ENCODE measurements at places on chromosomes 16 and 17. TPM values are rescaled to one million over a fixed set of nuclear protein-coding genes. Genes with fewer than 3 reads are reported as not detected.

GRCh38 chr17:59504821-59505220, 60.6 kb upstream of the DHX40 start:
- no peak for DNase-seq

DNA sequence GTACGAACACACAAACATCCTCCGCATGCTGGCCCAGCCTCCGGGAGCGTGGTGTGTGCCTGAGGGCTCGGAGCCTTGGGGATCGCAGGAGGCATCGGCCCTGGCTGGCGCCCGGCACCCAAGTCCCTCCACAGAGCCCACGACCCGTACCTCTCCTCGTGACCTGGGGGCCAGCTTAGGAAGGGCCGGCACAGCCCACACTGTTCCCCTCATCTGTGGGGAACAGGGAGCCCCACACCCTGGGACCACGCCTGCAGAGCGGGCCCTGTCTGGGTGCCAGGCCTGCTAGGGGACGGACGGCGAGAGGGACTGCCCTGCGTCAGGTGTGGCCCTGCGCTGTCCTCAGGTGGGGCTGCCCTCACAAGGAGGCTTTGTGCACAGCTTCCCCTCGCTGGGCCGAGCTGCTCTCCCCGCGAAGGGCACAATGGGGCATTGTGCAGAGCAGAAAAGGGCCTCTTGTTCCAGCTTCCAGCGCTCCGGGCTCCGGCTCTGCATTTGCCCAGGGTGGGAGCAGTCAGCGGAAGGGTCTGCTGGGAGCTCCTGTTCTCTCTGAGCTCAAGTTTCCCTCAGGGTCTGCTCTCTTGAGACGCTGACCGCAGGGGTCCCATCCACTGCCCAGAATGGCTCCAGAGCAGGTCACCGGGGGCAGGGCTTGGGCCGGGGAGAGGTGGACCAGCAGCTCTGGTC, 1.7 kb upstream of the LMF1 start:
- no peak for DNase-seq

Gene CLEC18C
- 0.18 TPM for total RNA-seq

Gene TMEM95
- total RNA-seq = not detected

Gene SNAI3
- 9.1 TPM for total RNA-seq

Gene SLX4
- 16.7 TPM for total RNA-seq

DNA sequence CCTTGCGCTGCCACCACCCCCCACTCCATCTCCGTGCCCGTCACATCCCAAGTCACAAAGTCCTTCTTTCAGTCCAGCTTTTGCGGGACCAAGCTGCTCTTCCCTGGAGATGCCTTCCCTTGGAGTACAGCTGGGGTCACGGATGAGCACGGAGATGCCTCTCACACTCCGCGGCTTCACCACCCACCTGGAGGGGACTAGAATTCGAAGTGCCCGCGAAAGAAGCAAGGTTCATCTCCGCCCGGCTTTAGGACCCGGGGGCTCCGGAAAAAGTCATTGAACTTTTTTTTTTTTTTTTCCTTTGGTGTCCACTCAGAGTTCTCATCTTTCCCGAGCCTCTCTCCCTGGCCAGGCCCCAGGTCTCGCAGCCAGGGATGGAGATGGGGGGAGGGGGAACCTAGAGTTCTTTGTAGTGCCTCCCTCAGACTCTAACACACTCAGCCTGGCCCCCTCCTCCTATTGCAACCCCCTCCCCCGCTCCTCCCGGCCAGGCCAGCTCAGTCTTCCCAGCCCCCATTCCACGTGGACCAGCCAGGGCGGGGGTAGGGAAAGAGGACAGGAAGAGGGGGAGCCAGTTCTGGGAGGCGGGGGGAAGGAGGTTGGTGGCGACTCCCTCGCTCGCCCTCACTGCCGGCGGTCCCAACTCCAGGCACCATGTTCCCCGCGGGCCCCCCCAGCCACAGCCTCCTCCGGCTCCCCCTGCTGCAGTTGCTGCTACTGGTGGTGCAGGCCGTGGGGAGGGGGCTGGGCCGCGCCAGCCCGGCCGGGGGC, at the start of gene FKBP10:
Gene FKBP10 (plus strand): TSS at position 624 of the 771 bp plus-strand sequence. CDS start 31 bp downstream, at position 655.
- DNase-seq = peak; percentile 90

GRCh38 chr17:3993493-3994220, 29.4 kb upstream of the ATP2A3 start:
- no peak for DNase-seq

DNA sequence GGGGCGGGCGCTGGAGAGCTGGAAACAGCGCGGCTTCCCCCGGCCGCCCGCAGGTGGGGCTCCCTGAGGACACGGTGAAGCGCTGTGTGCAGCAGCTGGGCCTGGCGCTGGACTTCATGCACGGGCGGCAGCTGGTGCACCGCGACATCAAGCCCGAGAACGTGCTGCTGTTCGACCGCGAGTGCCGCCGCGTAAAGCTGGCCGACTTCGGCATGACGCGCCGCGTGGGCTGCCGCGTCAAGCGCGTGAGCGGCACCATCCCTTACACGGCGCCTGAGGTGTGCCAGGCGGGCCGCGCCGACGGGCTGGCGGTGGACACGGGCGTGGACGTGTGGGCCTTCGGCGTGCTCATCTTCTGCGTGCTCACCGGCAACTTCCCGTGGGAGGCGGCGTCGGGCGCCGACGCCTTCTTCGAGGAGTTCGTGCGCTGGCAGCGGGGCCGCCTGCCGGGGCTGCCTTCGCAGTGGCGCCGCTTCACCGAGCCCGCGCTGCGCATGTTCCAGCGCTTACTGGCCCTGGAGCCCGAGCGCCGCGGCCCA, 27.8 kb downstream of the SBK1 start:
- no peak for DNase-seq

DNA sequence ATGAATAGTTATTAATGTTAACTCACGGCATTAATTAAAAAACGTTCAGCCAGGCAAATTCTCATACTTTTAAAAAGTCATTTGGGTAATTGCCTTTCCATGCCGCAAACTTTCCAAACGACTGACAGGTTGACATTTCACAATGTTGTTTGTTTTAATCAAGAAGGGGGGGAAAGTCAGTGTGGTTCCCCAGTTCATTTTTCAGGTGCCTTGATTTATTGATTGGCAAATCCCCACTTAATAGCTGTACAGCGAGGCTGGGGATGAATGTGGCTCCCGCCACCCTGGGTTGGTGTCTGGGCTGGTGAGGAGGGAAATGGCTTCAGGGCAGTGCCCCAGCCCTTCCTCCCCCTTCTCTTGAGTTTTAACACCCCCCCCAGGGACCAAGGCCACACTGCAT, 318.0 kb downstream of the SOX9 start:
- DNase-seq = no peak

DNA sequence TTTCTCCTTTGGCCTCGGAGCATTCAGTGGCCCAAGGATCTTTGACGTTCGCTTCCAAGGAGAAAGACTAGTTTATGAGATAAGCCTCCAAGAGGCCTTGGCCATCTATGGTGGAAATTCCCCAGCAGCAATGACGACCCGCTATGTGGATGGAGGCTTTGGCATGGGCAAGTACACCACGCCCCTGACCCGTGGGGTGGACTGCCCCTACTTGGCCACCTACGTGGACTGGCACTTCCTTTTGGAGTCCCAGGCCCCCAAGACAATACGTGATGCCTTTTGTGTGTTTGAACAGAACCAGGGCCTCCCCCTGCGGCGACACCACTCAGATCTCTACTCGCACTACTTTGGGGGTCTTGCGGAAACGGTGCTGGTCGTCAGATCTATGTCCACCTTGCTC, 1.4 kb downstream of the AOC3 start:
- no peak for DNase-seq

Gene UTS2R
- 0.76 TPM for total RNA-seq

DNA sequence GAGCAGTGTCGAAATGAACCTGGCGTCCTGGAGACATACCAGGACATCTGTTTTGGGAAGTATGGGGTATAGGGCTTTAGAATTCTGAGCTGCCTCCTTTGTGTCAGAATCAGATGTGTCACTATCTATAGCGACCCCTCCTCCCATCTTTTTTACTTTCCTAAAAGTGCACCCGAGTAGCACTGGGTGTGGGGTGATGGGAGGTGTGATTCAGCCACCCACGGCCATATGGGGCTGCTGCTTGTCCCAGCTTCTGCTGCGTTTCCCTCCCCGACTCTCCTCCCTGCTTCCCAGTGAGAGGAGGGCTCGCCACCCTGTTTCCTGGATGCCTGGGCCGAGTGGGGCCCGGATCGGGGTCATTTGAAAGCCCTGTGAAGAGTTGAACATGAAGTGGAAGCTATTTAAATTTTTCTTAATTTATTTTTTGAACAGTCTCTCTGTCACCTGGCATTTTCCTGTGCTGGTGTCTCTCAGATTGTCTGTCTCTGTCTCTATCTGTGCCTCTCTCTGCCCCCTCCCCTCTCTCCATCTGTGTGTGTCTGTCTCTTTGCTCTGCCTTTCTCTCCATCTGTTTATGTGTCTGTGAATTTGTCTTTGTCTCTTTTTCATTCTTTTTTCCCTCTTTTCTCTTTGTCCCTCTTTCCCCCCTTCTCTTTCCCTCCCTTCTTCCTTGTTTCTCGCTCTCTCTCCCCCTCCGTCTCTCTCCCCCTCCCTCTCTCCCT, 638.8 kb upstream of the EEF2KMT start:
- DNase-seq = no peak

- no peak for DNase-seq
Observed at GRCh38 chr17:38361694-38362465, 10.2 kb downstream of the SOCS7 start.

Gene MEOX1
- total RNA-seq = not detected

DNA sequence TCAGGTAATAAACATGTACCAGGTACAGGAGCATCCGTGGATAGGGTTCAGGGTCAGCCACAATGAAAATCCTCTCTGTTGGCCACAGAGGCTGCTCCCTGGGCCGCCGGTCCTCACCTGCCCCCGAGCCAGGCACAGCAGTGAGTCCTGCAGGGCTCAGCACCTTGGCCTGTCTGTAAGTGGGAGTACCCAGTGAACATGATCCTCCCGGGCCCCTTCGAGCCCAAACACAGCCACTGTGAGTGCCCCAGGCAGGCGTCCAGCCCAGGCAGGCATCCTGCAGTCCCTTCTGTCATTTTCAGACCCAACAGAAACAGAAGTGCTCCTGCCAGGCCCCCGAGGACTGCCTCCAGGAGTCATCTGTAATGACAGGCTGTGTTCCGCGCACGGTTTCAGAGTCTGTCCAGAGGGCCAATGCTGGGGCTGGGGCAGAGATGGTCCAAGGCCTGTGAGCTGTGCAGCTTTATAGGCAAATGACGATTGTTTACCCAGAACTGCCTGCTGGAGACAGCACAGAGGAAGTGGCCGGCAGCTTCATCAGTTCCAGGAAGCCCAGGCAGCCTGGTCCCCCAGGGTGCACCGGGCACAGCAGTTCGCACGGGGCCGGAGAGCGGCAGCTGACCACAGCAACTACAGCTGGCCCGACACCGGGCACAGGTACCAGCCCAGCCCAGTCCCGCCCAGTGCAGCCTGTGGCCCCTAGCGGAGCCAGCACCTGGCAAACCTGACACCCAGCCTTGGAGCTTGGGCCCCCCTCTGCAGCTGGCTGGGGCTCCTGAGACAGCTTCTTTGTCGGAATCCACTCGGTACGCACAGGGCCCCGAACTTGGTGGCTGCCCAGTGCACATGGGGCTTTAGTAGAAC, 13.2 kb downstream of the SLC7A5 start:
- no peak for DNase-seq

- no peak for DNase-seq
Observed at GRCh38 chr16:88705076-88705684, 1.0 kb downstream of the RNF166 start.

- no peak for DNase-seq
Observed at GRCh38 chr17:72840019-72840418, 252.5 kb downstream of the SLC39A11 start.

DNA sequence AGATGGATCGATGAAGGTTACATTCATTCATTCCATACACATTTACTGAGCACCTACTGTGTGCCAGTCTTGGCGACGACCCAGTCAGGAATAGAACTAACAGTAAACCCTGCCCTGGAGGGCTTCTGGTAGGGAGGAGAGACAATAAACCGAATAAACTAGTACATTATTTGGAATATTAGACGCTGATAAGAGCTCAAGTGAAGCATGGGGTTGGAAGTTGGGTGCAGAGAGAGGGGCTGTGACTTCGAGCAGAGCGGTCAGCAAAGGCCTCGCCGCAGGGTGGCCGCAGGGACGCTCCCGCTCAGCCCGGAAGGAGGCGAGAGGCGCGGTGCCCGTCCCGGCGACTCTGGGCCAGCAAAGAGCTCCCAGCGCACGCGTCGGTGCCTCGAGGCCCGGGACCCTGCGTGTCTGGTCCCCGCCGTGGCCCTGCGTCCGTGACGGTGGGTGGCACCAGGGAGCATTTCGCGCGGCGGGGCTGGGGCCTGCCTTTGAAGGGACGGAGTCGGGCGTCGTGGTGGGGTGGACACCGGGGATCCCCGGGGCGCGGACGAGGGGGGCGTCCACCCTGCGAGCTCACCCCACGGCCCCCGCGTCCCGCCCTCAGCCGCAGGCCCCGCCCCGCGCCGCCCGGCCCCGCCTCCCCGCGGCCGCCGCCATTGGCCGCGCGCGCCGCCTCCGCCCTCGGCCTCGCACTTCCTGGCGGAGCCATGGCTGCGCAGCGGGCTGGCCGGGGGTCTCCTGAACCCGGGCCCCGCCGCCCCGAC, at the start of gene KLHL36:
Gene KLHL36 (plus strand): TSS at position 684 of the 767 bp plus-strand sequence. CDS start 2,357 bp downstream, outside the sequence.
- no peak for DNase-seq

Gene CHMP6
- total RNA-seq = 23.1 TPM

All from WTC11 (cell line).